ENCODE measurements at places on chromosomes 2 and 18.

GRCh38 chr2:191250400-191250799 lies 5.2 kb downstream of the MYO1B start:
- no peak for DNase-seq

GRCh38 chr2:216469661-216470060 lies 29.0 kb upstream of the RPL37A start:
- DNase-seq: no peak

DNA sequence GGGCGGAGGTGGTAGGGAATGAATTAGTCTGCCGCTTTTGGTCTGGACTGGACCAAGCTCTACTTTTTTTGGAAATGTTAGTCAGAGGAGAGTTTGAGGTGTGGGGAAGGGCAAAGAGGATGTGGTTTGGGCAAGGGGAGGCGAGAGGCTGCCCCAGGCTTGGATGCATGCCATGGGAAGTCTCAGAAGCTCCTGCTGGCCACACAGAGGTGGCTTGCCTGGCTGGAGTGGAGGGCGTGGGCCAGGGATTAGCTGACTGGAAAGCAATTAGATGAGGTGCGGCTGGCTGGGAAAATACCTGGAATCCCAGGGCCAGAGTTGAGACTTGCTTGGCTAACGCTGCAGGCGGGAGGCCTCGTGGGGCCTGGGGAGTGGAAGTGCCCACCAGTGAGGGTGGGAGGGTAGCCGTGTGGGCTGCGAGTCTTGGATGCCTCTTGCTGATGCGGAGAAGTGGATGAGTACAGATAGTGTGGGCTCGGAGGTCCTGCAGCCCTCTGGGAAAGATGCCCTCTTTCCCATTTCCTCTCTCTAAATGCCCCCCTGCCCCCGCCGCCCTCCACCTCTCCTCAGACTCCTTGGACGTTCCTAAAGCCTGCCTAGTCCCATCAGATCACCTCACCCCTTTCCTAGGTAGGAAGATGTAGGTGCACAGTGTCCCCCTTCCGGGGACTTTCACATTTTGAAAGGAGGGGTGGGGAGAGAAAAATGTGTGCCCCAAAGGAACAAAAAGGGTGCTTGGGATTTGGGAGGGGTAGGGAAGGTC lies 117.6 kb downstream of the SMAD7 start:
- DNase-seq: no peak

DNA sequence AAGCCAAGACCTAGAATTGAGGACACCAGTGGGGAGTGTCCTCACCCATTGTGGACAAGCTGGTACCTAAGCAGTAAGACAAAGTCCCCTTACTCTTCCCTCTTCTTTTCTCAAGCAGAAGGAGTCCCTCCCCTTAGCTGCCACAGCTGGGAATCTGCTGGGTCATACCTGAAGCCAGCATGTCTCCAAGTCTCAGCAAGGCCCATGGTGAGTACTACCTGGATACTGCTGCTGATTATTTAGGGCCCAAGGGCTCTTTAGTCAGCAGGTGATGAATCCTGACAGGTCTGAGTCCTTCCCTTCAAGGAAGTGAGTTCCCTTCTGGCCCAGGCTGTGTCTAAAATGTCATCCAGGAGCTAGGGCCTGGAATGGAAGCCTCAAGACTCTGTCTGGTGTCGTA lies 198.6 kb upstream of the STK17B start:
- no peak for DNase-seq

GRCh38 chr2:216777637-216778273 lies 82.1 kb downstream of the TNP1 start:
- DNase-seq: no peak

DNA sequence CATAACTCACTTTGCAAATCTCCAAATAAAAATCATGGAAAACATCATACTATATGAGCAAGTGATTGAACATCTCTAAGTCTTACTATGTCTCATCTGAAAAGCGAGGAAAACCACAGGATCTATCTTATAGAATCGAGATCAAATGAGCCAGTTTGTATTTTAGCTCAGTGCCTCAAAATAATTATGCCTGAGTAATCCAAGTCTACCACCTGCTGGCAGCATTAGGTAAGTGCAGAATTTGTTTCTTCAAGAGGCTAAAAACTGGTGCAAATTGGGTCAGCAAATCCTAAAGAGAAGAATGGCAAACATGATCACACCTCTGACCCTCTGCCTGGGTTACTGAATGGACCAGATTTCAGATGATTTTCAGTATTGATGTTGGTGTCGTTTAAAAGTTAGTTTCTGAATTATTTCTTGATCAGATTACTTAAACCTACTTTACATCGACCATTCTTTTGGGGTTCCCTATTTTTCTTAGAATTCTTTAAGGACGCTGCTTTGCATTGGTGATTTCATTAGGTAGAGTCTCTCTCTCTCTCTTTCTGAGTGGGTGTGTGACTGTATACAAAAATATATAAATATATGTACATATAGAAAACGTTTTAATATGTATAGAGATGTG lies 12.7 kb upstream of the FHOD3 start:
- peak; percentile 30 for DNase-seq

- no peak for DNase-seq
These were observed 238.3 kb downstream of the LOXHD1 start for GRCh38 chr18:46418663-46419260.

GRCh38 chr2:106866641-106867040 lies 19.3 kb downstream of the ST6GAL2 start:
- DNase-seq: no peak

- no peak for DNase-seq
These were observed 46.3 kb downstream of the EMX1 start for GRCh38 chr2:72963423-72964145.

DNA sequence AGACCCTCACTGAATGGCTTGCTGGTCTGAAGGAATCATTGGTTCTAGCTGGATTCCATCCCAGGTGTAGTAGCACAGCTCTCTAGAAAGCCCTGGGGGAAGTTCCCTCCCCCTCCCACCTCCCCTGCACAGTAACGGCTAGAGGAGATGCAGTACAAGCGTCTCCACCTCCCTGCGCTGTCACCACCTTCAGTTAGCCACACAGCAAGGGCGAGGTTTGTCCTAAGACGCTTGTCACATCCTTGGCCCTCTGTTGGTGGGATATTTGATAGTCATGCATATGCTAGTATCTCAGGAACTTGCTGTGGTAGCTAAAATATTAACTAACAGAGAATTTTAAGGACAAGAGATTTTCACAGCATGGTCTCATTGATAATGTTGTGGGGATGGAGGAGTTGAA lies 19.4 kb downstream of the TRAPPC12 start:
- DNase-seq: no peak

- no peak for DNase-seq
These were observed 69.0 kb upstream of the ALPP start for GRCh38 chr2:232309592-232309991.

DNA sequence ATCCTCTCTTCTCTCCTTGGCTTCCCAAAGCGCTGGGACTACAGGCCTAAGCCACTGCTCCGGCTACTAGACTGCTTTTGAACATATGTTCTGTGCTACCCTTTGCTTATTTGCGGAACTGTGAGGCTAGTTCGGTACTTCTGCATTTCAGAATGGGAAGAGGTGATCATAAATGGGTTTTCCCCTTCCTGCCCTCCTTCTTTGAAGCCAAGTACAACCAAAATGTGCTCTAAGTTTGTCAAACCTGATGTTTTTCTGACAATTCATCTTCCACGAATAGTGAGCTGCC lies 1.7 kb upstream of the ESCO1 start:
- no peak for DNase-seq

- DNase-seq: no peak
These were observed 163.1 kb downstream of the ASB1 start for GRCh38 chr2:238589591-238590460.

- no peak for DNase-seq
These were observed 191.6 kb downstream of the ZBTB7C start for GRCh38 chr18:48217258-48218250.

DNA sequence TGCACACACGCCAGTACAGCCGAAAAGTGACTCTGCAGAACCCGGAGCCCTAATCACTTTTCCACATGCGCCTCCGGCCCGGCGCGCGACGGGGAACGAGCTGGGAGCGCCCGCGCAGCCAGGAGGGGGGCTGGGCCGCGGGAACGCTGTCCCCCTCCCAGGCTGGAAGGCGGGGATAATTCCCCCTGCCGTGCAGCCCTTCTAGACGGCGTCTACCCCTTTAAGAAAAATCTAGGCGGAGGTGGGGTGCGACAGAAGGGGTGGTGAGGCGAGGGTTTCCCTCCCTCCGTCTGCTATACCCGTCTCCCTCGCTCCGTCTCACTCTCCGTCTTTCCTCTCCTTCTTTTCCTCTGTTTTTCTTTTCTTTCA lies 2.4 kb downstream of the CYP26B1 start:
- no peak for DNase-seq

GRCh38 chr2:233419602-233420391 lies 65.5 kb downstream of the DGKD start:
- peak; percentile 21 for DNase-seq

GRCh38 chr2:104855221-104856085 lies 1.5 kb downstream of the POU3F3 start:
- no peak for DNase-seq

- no peak for DNase-seq
These were observed 32.7 kb downstream of the RAB27B start for GRCh38 chr18:54860941-54861340.

DNA sequence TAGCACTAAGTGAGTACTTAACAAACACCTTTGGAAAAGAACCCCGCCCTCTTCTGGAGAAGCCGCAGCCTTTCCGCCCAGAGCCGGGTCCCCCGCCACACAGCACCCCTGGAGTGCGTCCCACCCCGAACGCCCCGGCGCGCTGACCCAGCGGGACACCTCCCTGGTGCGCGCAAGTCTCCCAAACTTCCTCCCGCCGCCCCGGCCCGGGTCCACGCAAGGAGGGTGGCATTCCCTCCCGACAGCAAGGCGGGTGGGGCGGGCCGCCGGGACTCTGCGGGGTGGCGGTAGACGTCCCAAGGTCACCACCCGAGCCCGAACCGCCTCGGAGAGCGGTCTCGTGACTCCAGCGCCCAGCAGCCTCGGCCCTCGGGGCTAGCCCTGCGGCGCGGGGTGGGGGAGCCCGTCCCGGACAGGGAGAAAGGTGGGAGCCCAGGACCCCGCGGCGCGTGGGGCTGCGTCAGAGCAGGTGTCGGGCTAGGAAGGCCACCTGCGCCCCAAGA lies 598 bp downstream of the CCDC93 start:
- peak; percentile 13 for DNase-seq
